ENCODE measurements at places on chromosomes 12 and 14.

- no peak for DNase-seq
Observed at GRCh38 chr12:38911611-38912010, 6.2 kb upstream of the CPNE8 start.

DNA sequence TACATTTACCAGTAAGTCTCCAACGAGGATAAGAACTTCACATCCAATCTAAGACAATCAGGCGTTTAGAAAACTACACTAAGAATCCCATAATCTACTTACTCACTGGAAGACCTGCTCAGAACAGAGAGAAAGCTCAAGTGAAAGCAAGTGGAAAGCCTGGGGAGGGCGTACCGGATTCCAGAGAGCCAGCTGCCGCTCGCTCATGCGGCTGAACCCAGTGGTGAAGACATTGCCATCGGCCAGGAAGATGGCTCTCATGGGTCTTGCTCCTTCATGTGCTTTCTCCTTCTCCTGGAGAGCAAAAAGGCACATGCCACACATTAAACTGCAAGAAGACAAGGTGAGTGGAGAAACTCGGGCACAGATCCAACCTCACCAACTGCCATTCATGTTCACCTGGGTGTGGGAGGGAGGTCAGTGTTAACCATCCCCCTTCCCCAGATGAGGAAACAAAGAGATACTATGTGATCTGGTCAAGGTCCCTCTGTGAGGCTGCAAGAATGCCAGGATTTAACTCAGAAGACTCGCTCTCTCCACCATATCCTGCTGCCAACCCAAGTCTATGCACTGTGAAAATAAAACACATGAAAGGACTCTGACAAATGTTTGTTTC, 23.5 kb upstream of the SELPLG start:
- no peak for DNase-seq

GRCh38 chr12:59010941-59011340, 90.6 kb upstream of the LRIG3 start:
- no peak for DNase-seq

- DNase-seq: peak; percentile 91
Observed at GRCh38 chr12:50504798-50505674, at the start of gene DIP2B. TSS of gene DIP2B (plus strand) at chr12:50504985. CDS start at chr12:50505141, 156 bp downstream.

All from SK-N-DZ (cell line).